ENCODE measurements at places on chromosomes 1 and 21. TPM values are rescaled to one million over a fixed set of nuclear protein-coding genes. Genes with fewer than 3 reads are reported as not detected.

The LCE2C gene
- polyA plus RNA-seq = 1.7 TPM

GRCh38 chr1:64335636-64336035 lies 132.2 kb downstream of the UBE2U start:
- DNase-seq = no peak
- H3K36me3 ChIP-seq = no peaks in the 10 kb centered on the region
- no peaks in the 10 kb centered on the region for H3K27me3 ChIP-seq
- no peaks in the 10 kb centered on the region for H3K4me1 ChIP-seq
- no peak overlapping the region for H3K4me3 ChIP-seq

- no peak for DNase-seq
- no peak overlapping the region for H3K27ac ChIP-seq
- no peak overlapping the region for H3K4me3 ChIP-seq
- peaks cover 10% of the 10 kb centered on the region for H3K27me3 ChIP-seq
Measured at GRCh38 chr1:182635871-182636270, 31.7 kb upstream of the RGS16 start.

DNA sequence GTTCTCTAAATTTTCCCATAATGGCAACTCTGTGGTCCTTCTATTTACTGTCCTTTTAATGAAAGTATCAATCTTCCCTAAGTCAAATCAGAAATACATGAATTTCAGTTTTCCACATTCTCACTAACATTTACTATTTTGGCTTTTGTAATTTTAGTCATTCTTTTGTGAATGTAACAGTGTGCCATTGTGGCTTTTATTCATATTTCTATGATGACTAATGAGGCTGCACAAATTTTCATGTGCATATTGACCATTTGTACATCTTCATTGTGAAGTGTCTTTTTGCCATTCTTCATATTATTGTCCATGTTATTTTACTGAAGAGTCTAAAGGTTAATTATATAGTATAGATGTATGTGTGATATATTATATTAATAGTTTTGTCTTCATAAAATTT lies 431.0 kb upstream of the BRINP3 start:
- no peak for DNase-seq
- H3K4me1 ChIP-seq = no peaks in the 10 kb centered on the region
- H3K36me3 ChIP-seq = no peaks in the 10 kb centered on the region
- H3K4me3 ChIP-seq = no peak overlapping the region
- no peak overlapping the region for H3K27ac ChIP-seq

DNA sequence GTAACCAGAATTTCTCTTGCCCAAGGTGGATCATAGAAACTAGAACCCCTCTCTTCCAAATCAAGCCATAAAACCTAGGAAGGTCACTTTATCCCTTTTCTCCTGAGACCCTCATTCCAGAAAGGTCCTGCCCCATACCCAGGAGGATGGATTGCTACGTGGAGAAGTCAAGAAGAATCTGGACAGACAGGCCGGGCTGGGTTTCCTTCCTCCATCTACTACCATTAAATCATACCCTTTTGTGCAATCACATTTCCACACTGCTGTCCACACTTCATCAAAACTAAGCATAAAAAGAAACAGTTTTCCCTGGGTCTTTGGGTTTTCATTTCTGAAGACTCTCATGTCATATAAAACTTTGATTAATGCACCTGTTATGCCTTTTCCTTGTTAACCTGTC lies 65.4 kb downstream of the C21orf91 start:
- no peaks in the 10 kb centered on the region for H3K27me3 ChIP-seq
- no peaks in the 10 kb centered on the region for H3K36me3 ChIP-seq
- H3K27ac ChIP-seq = no peak overlapping the region
- no peak for DNase-seq
- no peaks in the 10 kb centered on the region for H3K4me1 ChIP-seq
- no peak overlapping the region for H3K4me3 ChIP-seq

DNA sequence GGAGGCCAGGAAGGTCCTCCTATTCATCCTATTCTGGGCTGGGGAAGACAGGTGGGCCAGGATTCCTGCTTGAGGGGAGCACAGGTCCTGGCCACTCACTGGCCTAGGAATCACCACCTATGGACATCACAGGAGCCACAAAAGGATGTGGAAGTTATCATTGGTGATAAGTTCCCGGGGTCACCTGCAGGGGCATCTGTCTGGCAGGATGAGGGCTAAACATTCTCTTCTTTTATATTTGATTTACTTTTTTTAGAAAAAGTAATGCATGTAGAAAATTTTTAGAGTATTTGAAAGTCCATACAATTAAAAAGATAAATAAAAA lies 33.2 kb upstream of the KIAA0040 start:
- no peaks in the 10 kb centered on the region for H3K36me3 ChIP-seq
- no peak overlapping the region for H3K4me3 ChIP-seq
- no peaks in the 10 kb centered on the region for H3K4me1 ChIP-seq
- no peak overlapping the region for H3K27ac ChIP-seq
- H3K27me3 ChIP-seq = no peaks in the 10 kb centered on the region
- DNase-seq = no peak

- H3K4me1 ChIP-seq = peaks cover 6% of the 10 kb centered on the region
Measured at GRCh38 chr1:218281285-218281684, 3.8 kb upstream of the RRP15 start.

DNA sequence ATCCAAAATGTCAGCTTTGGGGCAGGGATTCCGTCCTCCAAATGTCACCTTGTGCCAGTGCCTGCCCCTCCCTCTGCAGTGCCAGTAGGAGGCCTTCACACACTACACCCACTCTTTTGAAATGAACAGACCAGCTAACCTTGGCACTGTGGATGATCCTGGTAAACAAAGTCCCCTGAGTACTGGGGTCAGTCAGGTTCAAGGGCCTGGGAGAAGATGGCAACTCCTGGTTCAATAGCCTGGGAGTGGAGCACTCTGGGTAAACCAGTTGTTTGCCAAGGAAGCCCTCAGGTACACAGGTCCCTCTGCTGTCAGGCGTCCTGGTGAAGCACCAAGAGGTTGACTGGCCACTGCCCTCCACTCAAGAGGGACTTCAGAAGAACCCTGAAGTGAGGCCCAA lies 30.4 kb downstream of the RIPK4 start:
- peaks cover 33% of the 10 kb centered on the region for H3K36me3 ChIP-seq
- no peak overlapping the region for H3K27ac ChIP-seq
- no peak for DNase-seq
- H3K27me3 ChIP-seq = peaks cover 18% of the 10 kb centered on the region

DNA sequence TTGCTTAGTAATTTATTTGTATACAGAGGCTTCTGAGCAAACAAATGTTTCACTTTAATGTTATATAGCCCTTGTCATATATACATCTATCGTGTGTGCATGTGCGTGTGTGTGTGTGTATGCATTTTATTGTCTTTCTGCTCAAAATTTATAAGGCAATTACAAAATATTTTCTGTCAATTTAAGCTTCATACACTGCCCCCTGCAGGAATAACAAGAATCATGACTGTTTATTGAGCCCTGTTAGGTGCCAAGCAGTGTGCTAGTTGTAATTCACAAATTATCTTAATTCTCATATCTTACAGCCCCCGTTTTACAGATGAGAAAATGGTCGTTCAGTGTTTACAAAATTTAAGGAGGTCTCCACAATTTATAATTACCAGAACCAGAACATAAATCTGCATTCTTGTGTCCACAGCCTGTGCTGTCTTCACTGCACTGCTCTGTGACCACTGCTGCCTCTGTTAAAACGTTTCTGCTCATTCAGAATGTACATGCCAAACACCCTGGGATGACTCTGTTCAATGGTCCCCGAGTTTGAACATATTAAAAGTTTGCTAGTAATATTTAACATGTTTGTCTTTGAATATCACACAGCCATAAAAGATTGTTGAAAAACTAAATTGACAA lies 181.3 kb downstream of the ATP6V1G3 start:
- no peaks in the 10 kb centered on the region for H3K36me3 ChIP-seq
- no peak overlapping the region for H3K27ac ChIP-seq
- H3K27me3 ChIP-seq = no peaks in the 10 kb centered on the region
- no peak for DNase-seq
- H3K4me1 ChIP-seq = no peaks in the 10 kb centered on the region

DNA sequence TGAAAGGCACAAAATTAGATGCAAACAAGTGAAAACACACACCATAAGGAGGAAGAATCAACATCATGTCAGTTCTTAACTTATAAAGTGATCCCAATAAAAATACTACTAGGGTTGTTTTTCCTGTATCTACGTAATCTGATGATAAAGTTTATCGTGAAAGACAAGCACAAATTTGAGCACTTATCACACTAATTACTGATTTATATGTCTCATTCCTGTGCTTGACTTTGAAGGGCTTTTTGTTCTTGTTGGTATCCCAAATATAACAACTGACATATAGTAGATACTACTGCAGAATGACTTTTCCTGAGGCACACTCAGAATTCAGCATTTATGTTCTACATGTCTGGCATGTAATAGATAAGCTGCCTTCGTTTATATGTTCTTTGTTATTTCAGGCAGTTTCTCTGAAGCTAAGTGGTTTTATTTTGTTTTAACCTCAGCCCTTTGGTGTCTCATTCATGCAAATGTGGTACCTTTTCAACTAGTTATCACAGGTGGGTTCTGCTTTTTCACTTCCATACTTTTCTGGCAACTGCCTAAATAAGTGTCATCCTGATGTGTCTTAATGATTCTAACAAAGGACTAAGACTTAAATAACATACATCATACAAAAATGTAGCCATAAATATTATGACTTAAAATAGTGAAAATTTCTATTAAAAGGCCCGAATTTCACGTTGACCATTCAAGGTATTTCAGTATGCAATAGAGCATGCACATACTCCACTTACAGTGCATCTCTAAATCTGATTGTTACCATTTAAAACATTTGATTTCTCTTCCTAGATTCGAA lies 73.2 kb downstream of the LRRC8C start:
- H3K4me3 ChIP-seq = no peak overlapping the region
- DNase-seq = no peak
- no peaks in the 10 kb centered on the region for H3K36me3 ChIP-seq
- H3K27ac ChIP-seq = no peak overlapping the region

GRCh38 chr1:33055210-33056008 lies 18.7 kb upstream of the AK2 start:
- H3K27ac ChIP-seq = no peak overlapping the region
- peaks cover 2% of the 10 kb centered on the region for H3K27me3 ChIP-seq
- peaks cover 11% of the 10 kb centered on the region for H3K4me1 ChIP-seq
- no peaks in the 10 kb centered on the region for H3K36me3 ChIP-seq
- peak; percentile 12 for DNase-seq

DNA sequence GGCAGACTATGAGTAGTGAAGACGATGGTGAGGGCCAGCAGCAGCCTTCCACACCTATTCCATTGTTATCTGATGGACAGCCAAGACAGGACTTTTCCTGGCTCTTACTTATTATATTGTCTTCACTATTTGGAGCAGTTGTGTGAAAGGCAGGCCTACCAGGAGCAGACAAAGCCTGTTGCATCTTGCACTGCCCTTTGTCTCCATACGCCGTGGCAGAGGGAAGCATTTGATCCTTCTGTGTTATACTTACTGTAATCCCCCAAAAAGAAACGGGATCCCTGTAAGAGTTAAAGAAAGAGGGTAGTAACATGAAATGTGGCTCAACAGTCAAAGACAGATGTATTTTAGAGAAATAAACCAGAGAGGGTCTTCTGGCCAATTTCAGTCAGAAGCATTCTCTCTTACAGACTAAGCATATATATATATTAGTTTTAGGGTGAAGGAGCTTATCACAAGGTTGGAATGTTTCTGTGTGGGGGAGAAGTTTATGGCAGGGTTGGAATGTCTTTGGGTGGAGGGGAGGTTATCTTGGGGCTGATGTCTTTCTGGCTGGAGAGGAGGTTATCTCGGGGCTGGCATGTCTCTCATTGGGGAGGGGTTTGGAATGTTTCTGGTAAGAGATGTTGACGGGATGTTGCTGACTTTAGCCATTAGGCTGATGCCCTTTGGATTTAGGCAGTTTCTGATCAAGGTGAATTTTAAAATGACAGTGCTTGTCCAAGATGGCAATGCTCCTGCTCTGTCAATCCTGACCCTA lies 23.4 kb upstream of the HSD3B1 start:
- H3K27ac ChIP-seq = no peak overlapping the region
- no peaks in the 10 kb centered on the region for H3K4me1 ChIP-seq
- no peak for DNase-seq
- no peak overlapping the region for H3K4me3 ChIP-seq
- H3K36me3 ChIP-seq = no peaks in the 10 kb centered on the region
- no peaks in the 10 kb centered on the region for H3K27me3 ChIP-seq

- no peak overlapping the region for H3K4me3 ChIP-seq
- no peak for DNase-seq
- H3K4me1 ChIP-seq = no peaks in the 10 kb centered on the region
- H3K27me3 ChIP-seq = no peaks in the 10 kb centered on the region
Measured at GRCh38 chr21:16308269-16308668, 578.5 kb downstream of the USP25 start.

The ZNF672 gene
- polyA plus RNA-seq = 16.8 TPM

The SYT14 gene
- polyA plus RNA-seq = 0.16 TPM

The PTPN7 gene
- 75.2 TPM for polyA plus RNA-seq

GRCh38 chr21:14095056-14095455 lies 115.7 kb downstream of the LIPI start:
- H3K4me1 ChIP-seq = no peaks in the 10 kb centered on the region
- no peaks in the 10 kb centered on the region for H3K27me3 ChIP-seq
- H3K36me3 ChIP-seq = peaks cover 6% of the 10 kb centered on the region
- no peak overlapping the region for H3K4me3 ChIP-seq
- DNase-seq = no peak

Measured in thymus (tissue), 14 donors.